ENCODE measurements at places on chromosomes 13 and 19. TPM values are rescaled to one million over a fixed set of nuclear protein-coding genes. Genes with fewer than 3 reads are reported as not detected.

The DLEU7 gene
- not detected for total RNA-seq

DNA sequence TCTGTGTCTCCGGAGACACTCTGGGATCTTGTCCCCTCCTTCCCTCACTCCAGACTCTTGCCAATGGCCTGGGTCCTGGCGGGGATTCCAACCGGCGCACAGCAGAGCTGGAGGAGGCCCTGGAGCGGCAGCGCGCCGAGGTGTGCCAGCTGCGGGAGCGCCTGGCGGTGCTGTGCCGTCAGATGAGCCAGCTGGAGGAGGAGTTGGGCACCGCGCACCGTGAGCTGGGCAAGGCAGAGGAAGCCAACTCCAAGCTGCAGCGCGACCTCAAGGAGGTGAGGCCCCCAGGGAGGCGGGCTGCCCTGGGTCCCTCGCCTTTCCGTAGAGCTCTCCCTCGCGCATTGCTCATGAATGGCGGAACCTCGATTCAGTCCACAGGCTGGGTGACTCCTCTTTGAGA, 11.0 kb downstream of the PPFIA3 start:
- H3K27ac ChIP-seq, result no peak overlapping the region
- no peaks in the 10 kb centered on the region for H3K36me3 ChIP-seq
- DNase-seq, result no peak
- peaks cover 19% of the 10 kb centered on the region for H3K4me1 ChIP-seq
- H3K27me3 ChIP-seq, result no peaks in the 10 kb centered on the region
- H3K4me3 ChIP-seq, result no peak overlapping the region

The CACNG8 gene
- not detected for total RNA-seq

- H3K27ac ChIP-seq, result no peak overlapping the region
- DNase-seq, result no peak
- no peak overlapping the region for H3K4me3 ChIP-seq
- H3K36me3 ChIP-seq, result no peaks in the 10 kb centered on the region
These were observed 92.4 kb upstream of the SIAH3 start for GRCh38 chr13:45943965-45944364.

All from chondrocyte (in vitro differentiated cells).